Activated CD4-positive, CD25-positive, alpha-beta regulatory T cell (primary cell): ENCODE measurements at places on chromosomes 1 and 21.

GRCh38 chr1:97693601-97694000 is 227.2 kb downstream of the DPYD start:
- DNase-seq = no peak

DNA sequence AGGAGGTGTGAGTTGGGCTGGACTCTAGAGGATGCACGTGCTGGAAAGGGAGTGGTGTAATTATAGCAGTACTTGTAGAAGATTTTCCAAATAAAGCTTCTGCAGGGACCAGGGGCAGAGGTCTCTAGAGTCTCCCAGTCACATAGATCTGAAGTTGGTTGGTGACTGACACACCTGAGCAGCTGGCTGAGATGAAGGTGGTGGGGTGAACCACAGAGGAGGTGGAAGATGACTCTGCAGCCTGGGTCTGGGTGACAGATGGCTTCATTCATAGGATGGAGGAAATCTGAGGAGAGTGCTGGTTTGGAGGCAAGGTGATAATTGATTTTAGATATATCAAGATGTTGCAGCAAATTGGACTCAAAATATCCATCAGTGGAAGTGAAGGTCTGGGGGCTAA is 178.9 kb upstream of the IVNS1ABP start:
- no peak for DNase-seq

DNA sequence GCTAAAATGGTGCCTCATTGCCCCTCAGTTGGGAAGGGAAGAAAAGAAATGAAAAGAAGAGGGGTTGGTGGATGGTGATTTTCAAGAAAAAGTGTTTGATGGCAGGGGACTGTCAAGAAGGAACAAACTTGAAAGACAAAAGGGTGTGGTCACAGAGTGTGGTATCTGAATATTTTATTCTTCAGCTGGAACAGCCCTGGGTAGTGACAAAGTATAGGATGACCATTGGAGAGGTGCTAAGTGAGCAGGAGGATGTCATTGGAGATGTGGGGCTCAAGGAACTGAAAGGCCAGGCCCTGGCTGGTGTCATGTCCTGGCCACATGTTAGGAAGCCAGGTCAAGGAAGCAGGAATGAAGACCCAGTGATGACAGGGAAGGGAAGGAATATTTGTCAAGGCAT is 71.0 kb upstream of the CD55 start:
- DNase-seq = no peak

GRCh38 chr1:7528386-7529198 is 242.5 kb upstream of the VAMP3 start:
- DNase-seq = no peak

GRCh38 chr1:90402893-90403849 is 313.9 kb downstream of the BARHL2 start:
- no peak for DNase-seq
